ENCODE measurements at places on chromosomes 1 and 21.

DNA sequence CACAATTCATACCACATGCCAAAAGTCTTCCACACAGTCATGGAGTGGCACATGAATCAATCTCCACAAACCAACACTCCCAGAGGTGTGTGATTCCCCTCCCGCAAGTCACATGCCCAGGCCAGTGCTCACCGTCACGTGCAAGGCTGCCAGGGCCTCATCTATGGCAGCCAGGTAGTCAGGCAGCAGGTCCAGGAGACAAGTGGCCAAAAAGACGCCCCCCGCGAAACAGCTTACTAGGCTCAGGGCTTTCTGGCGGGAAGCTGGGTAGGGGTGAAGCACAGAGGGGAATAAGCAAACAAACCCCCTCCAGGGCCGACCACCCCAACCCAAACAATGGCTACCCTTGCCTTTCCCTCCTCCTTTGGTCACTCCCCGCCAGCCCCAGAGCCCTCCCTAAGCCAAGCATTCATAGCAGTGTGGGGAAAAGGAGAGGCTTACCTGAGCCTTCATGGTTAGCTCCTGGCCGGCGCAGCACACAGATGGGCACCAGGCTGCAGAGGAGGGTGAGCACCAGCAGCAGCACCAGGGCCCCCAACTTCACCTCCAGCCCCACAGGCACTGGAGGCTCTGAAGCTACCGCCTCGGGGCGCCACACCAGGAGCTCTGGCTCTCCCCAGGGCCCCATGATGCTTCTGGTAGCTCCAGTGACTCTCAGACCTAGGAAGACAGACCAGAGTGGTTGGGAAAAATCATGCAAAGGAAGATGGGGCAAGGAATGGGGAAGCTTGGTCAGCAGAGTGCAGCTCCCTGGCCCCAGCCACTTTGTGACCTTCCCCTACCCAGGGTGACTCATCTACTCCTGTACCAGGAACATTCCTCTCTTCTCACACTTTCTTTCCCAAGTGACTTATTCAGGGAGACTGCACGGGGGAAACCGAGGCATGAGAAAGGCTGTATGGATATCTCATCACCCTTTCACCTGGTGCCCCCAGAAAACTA lies 978 bp downstream of the SLC39A1 start:
- DNase-seq = no peak

DNA sequence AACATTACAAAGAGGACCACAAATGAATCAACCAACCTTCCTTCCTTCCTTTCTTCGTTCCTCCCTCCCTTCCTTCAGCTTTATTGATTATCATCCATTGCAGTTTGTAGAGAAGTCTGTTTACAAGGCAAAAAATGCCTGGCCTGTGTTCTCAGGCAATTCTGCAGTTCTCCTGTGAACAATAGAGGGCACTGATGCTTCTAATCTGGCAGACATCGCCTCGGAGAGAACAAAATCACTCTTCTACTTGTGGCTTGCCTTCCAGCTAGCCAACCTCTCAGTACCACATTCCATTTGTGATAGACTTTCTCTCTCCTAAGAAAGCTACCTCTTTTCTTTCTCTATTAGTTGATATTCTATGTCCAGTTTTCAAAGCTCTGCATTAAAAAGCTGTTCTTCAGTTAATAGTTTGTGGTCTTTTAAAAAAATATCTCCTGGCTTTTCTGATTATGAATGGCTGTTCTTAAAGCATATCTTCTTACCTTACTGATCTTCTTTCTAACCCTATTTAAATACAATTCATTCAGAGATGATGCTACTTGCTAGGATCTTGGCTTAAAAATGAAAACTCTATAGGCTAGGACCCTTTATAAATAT lies 26.9 kb upstream of the ESRRG start:
- peak; percentile 51 for DNase-seq

GRCh38 chr1:115670476-115671175 lies 28.9 kb downstream of the VANGL1 start:
- DNase-seq = no peak

DNA sequence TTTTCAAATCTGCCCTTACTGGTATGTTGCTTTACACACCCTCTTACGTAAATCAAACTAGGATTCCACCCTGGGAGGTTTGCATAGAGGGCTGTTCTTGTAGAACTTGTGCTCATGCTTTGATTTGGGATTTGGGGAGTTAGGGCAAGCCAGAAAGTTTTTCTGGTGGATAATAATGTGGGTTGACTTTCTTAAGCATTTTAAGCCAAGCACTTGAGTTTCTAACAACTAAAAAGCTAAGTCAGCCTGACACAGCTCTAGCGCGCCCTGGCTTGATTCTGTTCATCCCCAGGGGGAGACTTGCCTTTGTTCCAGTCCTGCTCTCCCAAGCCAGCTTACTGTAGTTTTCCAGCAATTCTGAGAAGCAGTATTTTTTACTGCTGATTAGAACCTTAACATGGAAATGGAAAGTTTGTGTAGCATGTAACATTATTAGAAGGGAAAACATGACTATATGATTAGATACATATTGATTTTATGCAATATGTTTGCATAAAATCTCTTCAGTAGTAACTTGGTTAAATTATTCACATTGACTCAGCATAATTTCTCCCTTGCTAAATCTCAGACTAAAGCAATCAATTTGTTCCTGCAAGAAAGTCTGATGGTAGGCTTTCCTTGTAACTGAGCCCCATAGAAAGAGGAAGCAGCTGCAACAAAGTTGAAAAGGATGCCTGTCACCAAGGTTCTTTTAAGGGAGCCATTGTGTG lies 11.0 kb upstream of the PGD start:
- DNase-seq = no peak

GRCh38 chr1:152110365-152110859 lies 4.8 kb downstream of the TCHH start:
- no peak for DNase-seq

- no peak for DNase-seq
Measured at GRCh38 chr1:153396461-153396860, 5.6 kb upstream of the S100A8 start.

- no peak for DNase-seq
Measured at GRCh38 chr1:178450871-178451270, 45.9 kb downstream of the CLEC20A start.

DNA sequence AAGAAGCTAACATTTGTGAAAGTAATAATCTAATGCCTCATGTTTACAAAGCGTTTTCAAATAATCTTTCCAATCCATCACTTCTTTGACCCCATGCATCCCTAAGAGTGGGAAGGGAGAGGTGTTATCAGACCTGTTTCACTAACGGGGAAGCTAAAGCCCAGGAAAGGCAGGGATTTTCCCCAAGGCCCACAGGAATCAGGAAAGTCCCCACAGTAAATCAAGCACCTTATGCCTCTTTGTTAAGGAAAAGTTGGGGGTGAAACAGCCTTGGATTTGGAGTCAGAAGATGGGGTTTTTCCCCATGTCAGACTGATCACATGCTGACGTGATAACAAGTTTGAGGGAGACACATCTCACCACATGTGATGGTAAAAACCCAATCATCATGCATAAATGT lies 20.0 kb upstream of the ANGPTL7 start:
- DNase-seq = no peak

DNA sequence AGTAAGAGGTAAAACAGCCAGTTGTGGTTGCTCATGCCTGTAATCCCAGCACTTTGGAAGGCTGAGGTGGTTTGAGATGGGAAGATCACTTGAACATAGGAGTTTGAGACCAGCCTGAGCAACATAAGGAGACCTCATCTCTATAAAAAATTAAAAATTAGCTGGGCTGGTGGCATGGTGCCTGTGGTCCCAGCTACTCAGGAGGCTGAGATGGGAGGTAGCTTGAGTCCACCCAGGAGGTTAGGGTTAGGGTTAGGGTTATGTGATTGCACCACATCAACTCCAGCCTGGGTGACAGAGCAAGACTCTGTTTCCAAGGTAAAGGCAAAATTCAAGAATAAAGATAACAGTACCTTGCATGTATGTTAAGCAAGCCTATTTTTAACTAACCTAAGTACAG lies 3.5 kb downstream of the SAMSN1 start:
- no peak for DNase-seq

DNA sequence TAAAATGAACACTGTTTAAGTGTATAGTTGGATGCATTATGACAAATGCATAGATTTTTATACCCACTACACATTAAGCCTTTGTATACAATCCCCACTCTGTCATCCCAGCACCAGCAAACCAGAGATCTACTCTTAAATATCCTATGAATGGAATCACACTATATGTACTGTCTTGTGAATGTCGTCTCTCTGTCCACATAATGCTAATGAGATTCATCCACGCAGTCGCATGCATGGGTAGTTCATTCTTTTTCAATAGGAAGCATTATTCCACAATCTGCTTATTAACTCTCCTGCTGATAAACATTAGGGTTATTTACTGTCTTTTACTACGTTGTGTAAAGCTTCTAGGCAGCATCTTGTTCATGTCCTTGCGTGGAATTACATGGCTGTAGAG lies 892.3 kb downstream of the LTN1 start:
- DNase-seq = no peak

DNA sequence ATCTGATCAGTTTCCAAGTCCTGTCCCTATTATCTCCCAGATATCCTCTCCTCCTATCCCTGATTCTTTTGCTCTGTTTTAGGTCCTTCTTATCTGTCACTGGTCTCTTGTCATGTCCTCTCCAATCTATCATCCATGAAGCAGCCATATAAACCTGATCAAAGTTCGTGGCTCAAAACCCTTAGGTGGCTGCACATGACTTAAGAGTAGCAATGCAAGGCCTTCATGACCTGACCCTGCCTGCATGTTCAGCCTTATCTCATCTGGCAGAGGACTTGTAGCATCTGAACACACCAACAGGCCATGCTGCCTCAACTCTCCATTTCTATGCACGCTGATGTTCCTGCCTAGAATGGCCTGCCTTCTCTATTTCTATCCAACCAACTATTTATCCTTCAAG lies 65.2 kb downstream of the NOS1AP start:
- DNase-seq = no peak

DNA sequence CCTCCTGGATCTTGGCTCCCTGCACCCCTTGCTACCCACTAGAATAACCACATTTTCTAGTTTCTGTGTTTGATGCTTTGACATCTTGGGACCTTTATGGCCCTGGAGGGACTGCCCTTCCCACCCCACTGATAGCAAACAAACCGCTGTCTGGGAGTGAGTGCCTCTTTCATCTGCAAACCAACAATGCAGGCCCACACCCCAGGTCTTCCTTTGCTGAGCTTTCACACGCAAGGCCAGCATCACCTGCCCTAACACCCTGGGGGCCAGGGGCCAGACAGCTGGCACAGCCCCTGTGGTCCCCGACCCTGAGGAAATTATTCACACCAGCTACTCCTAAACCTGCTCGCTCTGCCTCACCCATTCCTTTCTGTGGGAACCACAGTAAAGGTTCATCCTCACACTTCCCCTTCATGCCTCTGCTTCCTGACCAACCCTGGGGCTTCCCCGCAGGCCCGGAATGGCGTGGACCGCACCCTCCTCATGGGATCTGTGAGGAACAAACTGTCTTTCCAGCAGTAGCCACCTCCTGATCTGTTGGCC lies 15.4 kb downstream of the SLC2A7 start:
- DNase-seq = no peak

DNA sequence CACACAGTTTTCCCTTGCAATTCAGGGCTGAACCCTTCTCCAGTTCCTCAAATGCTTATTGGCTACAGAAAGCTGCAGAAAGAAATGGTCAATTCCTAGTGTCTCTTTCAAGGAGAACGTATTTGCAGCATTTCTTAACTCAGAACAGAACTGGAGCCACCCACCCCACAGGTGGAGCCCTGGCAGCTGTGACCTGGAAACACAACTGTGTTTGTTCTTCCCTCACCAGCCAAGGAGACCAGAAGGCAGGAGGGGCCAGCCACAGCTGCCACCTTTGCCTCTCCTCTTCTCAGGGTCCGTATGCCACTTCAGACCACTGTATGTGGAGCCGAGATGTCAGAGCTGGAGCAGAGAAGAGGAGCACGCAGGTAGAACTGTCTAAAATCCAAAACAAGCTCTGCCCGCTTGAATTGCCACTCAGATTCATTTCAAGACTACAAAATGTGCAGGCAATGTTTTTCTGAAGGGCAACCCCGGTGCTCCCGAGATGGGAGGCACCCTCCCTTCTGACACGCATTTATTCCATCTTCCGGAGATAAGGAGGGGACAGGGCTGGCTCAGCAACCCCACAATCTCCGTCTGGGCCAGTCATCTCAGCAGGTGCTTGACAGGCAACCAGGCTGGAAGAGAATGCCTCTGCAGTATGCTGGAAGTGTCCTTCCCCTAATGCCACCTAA lies 16.7 kb downstream of the CD247 start:
- DNase-seq = no peak

DNA sequence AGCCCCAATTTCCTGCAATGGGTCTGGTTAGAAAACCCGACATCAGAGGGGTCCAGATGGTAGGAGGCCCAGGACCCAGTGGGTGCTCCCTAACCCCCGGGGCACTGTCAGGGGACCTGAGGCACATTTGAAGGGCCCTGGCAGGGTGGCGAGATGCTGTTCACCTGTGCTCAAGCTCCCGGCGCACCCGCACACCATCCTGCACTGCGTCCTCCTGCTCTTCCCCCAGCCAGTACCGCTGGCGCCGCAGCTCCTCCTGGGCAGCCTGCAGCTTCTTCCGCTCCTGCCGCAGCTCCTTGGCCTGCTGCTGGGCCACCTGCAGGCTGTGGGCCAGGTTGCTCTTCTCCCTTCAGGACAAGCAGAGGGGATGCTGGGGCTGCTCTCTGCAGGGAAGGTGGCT lies 36.0 kb downstream of the RNU1-1 start:
- DNase-seq = no peak

GRCh38 chr1:95259245-95259644 lies 25.2 kb downstream of the RWDD3 start:
- DNase-seq = no peak

- no peak for DNase-seq
Measured at GRCh38 chr1:224700918-224701531, 84.9 kb downstream of the CNIH3 start.

DNA sequence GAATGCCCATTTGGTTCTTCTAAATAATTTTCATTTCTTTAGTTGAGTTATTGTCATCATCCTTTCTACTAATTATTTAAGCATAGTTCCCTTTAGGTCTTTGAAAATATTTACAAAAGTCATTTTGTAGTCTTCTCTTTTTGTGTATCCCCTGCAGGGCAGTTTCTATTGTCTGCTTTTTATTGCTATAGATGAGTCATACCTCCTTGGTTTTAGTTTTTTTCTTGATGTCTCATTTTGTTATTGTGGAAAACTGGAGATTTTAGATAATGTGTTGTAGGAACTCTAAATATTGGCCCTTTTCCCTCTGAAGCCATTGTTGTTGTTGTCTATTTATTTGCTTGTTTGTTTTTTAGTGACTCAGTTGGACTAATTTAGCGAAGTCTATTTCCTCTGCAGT lies 387.9 kb downstream of the NUF2 start:
- DNase-seq = no peak

- DNase-seq = peak; percentile 20
Measured at GRCh38 chr1:101520302-101520701, 283.5 kb downstream of the S1PR1 start.

Measured in NCI-H1048 (cell line).